CD4-positive, alpha-beta memory T cell (primary cell): ENCODE measurements at places on chromosomes 4 and X. TPM values are rescaled to one million over a fixed set of nuclear protein-coding genes. Genes with fewer than 3 reads are reported as not detected.

CCDC110 gene
- 0.24 TPM for polyA plus RNA-seq

NXF2 gene
- not detected for polyA plus RNA-seq

DNA sequence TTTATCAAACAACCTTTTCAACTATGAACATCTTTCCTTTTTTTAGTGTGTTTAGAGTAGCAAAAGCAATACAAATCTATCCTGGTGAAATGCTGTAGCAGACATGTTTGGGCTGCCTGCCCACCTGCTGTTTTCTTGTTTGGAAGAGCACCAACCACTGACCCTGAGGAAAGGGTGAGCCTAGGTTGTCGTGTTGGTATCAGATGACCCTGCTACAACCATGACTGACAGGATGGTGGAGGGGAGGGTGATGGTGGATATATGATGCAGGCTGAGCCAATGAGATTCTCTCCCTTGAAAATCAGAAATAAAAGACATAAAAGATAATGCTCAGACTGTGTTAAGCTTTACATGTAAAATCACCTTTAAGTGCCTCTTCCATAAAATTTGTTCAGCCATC is 201.2 kb downstream of the NPNT start:
- H3K4me3 ChIP-seq: no peak overlapping the region
- no peaks in the 10 kb centered on the region for H3K36me3 ChIP-seq
- H3K27me3 ChIP-seq: no peaks in the 10 kb centered on the region
- H3K27ac ChIP-seq: no peak overlapping the region

ETDA gene
- polyA plus RNA-seq: not detected

- H3K27ac ChIP-seq: no peak overlapping the region
- H3K4me3 ChIP-seq: no peak overlapping the region
- DNase-seq: no peak
- no peaks in the 10 kb centered on the region for H3K27me3 ChIP-seq
- no peaks in the 10 kb centered on the region for H3K36me3 ChIP-seq
Measured at GRCh38 chr4:102253860-102254259, 91.4 kb downstream of the SLC39A8 start.

GRCh38 chrX:153525451-153525850 is 8.0 kb downstream of the ATP2B3 start:
- DNase-seq: no peak
- no peak overlapping the region for H3K27ac ChIP-seq
- no peaks in the 10 kb centered on the region for H3K4me1 ChIP-seq
- no peaks in the 10 kb centered on the region for H3K27me3 ChIP-seq
- H3K36me3 ChIP-seq: no peaks in the 10 kb centered on the region

DNA sequence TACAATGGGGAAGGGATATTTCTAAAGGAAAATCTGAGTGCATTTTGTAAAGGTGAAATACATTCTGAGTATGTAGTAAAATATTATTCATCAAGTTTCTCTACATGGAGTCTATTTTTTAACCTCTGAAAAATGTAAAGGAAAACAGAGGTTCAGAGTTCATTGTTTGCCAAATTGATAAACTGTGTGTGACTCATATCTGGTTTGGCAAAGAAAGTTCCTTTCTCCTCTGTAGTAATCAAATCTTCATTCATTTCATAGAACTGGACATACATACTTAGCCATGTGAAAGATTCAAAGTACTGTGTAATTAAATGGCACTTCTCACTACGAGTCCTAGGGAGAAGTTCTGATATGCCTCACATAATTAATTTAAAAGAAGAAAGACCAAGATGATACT is 61.6 kb downstream of the HPGD start:
- H3K4me3 ChIP-seq: no peak overlapping the region
- DNase-seq: no peak
- H3K4me1 ChIP-seq: no peaks in the 10 kb centered on the region
- H3K36me3 ChIP-seq: no peaks in the 10 kb centered on the region

DNA sequence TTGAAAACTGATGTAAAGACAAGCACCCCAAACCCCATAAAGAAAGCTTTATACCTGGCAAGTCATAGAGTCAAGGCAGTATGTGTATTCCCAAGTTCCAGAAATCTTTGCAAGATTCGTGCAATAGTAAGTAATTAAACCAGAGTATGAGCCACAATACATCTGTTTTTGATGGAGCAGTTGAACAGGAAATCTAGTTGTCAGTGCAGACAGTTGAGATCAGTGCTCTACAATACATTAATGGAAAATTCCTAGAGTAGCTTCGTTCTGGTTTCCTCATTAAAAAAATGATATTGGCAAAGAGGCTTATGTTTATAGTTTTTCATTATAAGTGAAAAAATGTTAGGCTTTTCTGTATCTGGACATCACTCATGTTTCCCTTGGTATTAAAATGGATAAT is 575.3 kb downstream of the TRIML1 start:
- H3K4me3 ChIP-seq: no peak overlapping the region
- H3K36me3 ChIP-seq: no peaks in the 10 kb centered on the region
- H3K27ac ChIP-seq: no peak overlapping the region
- no peaks in the 10 kb centered on the region for H3K4me1 ChIP-seq
- DNase-seq: no peak

FOXO4 gene
- polyA plus RNA-seq: 2.6 TPM

DNA sequence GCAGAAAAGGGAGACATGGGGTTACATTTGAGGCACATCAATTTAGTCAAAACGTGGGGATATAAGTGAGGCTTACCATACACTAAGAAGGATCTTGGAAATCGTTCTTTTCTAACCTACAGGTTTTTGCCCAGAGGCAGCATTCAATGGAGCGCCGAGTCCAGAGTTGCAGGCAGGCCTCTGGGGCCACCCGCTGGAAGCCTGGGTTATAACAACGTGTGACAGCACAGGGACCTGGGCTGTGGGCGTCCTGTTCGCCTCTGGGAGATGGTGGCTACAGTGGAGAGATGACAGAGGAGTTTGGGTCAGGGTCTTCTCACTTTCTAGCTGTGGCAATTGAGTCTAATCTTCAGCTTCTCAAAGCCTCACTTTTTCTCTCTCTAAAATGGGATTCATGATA is 53.9 kb downstream of the ENPP6 start:
- no peaks in the 10 kb centered on the region for H3K36me3 ChIP-seq
- H3K27me3 ChIP-seq: no peaks in the 10 kb centered on the region
- no peaks in the 10 kb centered on the region for H3K4me1 ChIP-seq

IL21 gene
- not detected for polyA plus RNA-seq
